ENCODE measurements at places on chromosomes 7 and 10.

- DNase-seq: no peak
Measured at GRCh38 chr10:98376485-98376884, 38.5 kb downstream of the PYROXD2 start.

DNA sequence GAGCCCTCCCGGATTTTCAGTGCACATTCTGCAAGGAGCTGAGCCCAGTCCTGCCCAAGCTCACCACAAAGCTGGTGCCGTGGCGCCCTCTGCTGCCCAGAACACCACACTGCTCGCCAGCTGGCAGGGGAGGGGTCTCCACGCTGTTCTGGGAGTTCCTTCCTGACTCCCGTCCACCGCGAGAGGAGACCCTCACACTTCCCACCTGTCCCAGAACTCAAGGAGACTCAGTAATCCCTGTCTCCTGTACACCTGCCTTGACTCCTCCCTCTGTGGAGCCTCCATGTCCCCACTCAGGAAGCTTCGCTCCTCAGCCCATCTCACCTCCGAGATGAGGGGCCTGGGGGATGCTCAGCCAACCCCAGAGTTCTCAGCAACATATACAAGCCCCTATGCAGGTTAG, 11.3 kb downstream of the C10orf105 start:
- DNase-seq: peak; percentile 43

DNA sequence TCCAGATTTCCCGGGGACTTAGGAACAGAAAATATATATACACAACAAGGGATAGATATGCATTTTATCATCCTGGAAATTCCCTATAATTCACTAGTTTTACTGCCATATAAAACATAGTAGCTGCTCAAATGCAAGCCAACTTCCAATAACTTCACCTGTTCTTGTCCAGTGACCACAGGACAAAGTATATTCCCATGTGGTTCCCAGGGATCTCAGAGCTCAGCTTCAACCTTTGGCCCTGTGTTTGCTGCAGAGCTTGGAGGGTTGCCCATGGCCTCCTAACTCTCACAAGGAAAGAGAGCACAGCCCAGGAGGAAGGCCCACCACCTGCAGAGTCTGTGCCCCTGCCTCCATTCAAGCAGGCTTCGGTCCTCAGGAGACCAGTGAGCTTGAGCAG, 4.5 kb upstream of the DRGX start:
- no peak for DNase-seq

DNA sequence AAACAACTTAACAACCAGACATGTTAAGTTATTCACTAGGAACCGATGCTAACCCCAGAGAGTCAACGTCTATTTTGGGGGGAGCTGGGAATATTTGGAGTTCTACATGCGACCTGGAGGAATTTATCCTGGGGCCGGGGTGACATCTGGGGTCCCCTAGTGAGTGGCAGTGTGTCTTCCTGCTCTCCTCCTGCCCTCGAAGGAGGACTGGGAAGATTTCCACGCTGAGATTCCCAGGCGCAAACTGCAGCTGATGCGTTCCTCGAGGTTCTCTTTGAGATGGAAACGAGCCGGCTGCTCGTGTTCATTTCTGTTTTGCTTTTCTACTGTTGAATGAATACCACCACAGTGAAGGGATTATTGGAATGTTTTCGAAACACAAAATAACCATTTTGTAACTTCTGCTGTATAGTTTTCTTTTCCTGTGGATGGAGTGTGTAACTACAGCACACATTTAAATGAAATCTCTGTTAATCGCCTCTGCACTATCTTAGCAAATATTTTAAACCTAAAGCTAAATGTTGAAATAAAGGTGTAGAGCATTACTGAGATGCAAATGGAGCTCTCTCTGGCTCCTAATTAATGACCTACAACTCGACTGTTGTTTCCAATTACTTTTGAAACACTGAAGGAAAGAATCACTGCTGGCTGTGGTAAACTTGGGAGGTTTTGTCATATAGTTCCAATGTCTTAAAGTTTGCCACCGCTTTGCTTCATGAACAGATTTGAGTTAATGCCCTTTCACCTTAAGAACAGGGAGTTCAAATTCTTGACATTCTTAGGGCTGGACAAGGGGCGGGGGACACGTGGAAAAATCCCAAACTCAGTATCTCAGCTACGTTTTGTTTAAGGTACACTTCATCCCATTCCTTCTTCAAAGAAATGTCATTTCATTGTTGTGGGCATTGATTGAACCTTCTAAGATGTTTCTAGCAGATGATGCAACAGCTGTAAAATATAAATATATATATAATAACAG, 21.1 kb downstream of the GATA3 start:
- no peak for DNase-seq

DNA sequence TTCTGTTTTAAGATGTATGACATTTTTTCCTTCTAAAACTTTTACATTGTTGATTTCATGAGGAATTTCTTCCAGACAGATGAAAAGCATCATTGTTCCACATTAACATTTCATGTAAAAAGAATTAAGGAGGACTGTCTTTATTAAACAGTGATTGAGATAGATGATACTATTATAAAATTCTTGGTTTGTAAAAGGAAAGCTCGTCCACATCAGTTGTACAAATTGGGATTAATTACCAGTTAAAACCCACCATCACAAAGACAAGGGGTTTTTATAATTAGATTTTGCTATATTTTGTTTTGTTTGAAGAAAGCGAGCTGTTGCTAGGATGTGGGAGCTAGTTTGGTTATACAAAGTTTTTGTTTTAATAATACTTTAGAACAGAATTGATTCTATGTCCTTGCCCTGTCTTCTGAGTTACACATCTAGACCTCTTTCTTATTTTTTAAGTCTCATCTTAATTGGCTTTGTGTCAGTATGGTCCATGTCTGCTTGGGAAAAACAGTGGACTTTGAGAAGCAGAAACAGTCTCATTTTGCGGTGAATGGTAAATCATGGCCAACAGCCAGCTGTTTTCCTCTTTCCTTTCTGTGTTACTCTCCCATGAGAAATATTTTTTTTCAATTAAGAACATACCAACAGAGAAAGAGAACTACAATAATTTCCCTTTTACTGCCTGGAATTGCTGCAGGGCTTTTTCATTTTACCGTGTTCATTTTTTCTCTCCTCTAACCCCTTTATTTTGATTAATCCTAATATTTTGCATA, 3.2 kb downstream of the TES start:
- DNase-seq: no peak

- no peak for DNase-seq
Measured at GRCh38 chr10:61901829-61902444, 438 bp downstream of the ARID5B start.

GRCh38 chr10:82609845-82610244, 734.9 kb downstream of the NRG3 start:
- DNase-seq: no peak

DNA sequence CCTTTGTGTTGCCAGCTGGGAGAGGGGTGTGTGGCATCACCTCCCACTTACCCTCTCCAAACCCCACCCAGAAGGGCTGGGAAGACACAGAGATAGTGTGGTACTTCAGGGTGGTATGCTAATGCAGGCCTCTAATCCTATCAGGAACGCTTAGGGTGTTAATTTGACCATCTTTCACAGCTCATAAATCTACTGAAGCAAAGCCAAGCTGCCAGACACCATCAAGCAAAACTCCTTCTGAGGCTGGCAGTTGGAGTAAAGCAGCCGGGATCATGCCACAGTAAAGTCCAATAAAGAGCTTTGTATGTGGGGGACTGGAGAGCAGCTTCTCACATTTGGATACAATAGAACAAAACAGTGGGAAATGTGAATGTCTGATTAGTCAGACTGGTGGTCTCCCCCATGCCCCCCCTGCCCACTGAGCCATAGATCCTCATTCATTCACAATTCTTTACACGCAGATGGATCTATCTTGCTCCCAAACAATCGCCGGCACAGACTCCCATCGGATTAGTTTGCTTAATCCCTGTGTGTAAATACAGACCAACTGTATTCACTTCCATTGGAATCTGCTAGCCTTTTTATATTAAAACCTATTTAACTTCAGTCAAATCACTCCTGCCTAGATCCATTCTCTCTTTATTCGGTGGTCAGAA, 29.6 kb downstream of the FGFBP3 start:
- no peak for DNase-seq

- DNase-seq: peak; percentile 15
Measured at GRCh38 chr10:96513698-96514561, at the start of gene TLL2. TLL2 (minus strand) TSS chr10:96513926; CDS start chr10:96513685, 241 bp downstream.

DNA sequence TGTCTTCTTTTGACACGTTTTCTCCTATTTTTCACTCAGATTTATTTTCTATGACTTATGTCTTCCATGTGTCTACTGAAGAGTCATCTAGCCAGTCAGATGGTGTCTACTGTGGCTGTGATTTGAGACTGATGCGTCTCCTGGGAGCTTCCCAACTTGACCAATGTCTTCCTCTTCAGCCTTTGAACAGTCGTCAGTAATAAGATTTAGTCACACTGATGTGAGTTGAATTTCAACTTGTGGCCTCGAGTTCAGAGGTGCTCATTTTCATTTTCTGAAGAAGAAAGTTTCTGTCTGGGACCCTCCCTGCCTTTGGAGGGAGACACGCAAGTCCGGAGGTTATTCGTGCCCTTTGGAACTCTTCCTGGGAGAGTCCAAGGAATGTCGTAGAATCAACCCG, 221.9 kb upstream of the INHBA start:
- no peak for DNase-seq

- no peak for DNase-seq
Measured at GRCh38 chr7:36368496-36368895, 21.2 kb upstream of the ANLN start.

DNA sequence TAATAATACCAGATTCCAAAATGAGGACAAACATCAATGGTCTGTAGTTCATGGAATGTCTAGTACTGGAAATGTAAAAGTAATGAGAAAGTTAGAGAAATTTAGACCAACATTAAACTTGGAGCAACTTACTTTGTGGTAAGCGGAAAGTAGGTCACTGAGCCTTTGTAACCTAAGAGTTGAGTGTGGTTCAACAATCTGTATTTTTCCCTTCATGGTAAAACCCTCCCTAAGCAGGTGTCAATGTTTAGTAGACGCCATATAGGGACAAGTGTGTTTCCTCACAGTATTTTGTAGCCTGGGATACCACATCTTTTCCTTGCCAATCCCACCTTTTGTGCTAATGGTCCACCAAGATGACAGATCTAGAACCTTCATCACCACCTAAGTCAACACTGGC, 67.3 kb upstream of the RSU1 start:
- no peak for DNase-seq

- DNase-seq: no peak
Measured at GRCh38 chr7:66016131-66016461, 34.1 kb upstream of the GUSB start.

DNA sequence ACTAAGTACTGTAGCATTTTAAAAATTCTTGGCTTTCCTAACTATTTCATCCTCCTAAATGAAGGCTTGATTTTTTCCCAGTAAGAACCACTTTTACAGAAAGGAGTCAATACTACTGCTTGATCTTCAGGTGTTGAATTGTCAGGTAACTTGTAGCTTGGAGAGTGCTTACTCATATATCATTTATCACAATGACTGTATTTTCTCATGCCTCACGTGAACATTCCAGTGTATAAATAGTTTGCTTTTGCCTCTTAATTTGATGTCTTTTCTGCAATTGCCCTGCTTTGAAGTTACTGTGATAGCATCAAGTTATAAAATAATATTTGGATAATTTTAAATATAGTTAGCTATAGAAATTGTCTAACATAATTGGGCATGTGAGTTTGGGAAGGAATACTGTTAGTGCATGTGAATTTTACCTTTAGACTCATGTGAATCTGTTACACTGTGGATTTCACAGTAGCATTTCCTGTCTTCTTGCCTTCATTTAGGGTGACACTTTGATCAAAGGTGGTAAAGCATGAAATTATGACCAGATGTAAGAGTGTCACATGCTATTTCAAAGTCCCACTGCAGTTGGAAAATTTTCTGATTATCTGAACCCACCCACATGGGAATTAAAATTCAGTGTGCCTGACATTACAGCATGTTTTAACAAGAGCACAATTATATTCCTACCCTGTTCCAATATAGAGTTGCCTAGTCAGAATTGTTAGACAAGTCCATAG, 962.8 kb downstream of the DNAJB9 start:
- DNase-seq: no peak

- DNase-seq: no peak
Measured at GRCh38 chr10:27687326-27687725, 58.3 kb downstream of the MKX start.

- DNase-seq: no peak
Measured at GRCh38 chr10:95295031-95295755, 4.4 kb upstream of the PDLIM1 start.

GRCh38 chr10:58810751-58811150, 298.1 kb downstream of the BICC1 start:
- DNase-seq: no peak

DNA sequence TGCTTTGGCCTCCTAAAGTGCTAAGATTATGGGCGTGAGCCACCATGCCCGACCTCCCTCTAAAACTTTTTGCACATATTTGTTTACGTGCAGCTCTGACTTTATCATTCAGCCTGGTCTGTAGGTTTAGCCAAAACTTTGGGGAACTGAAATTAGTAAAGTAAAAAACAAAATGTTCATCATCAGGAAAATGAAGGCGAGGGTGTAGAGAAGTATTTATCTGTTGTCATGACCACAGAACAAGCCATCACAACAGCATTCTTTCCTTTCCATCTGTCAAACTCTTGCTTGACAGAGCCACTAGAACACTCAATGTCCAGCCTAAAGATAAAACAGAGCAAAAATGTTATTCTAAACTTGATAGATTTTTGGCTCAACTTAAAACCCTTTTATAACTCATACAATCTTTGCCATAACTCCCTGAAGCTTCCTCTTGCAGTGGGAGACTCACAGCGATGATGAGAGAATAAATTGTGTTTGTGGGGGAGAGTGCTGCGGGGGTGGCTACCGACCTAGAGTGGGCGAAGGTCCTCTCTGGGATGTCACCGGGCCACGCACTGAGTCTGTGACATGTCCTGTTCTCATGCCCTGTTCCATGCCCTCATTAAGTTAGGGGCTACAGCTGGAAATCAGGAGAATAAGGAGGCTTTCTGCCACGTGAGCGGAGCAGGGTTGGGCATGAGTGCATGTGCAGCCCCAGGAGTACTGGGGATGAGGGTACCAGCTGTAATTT, 58.6 kb upstream of the MKRN1 start:
- no peak for DNase-seq

GRCh38 chr10:132637477-132638129, 100.0 kb downstream of the INPP5A start:
- DNase-seq: no peak

DNA sequence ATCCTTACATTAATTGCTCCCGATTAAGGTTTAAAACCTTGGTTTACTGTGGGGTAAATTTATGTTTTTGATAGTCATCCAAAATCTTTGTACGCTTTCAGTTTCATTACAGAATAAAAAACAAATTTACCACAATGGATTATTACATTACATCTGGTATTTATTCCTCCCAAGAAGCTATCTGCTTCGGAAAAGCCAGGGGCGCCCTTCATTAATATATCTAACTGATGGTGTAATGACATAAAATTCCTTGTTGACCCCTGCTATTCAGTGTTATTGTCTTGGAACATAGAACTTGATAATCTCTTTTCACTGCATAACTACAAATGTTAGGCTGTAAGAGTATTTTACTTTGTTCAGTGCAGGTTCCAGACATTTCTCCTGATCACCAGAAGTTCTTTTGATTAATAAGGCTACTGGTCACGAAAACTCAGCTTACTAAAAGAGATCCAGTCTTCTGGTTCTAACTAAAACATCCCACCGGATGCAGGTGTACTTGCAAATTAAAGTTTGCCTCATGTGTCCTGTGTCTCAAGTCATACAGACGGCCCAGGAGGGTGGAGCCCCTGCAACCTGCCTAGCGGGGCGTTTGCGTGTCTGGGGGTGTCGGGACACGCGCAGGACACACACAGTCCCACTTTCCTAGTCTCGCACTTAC, 581 bp upstream of the GLCCI1 start:
- DNase-seq: no peak

- DNase-seq: no peak
Measured at GRCh38 chr10:123301077-123301857, 147.1 kb downstream of the BUB3 start.

- DNase-seq: no peak
Measured at GRCh38 chr10:110274072-110274627, 30.6 kb downstream of the SMNDC1 start.
